ENCODE measurements at places on chromosomes 3 and 15. TPM values are rescaled to one million over a fixed set of nuclear protein-coding genes. Genes with fewer than 3 reads are reported as not detected.
A peak's percentile ranks its signal among the peaks of the same experiment; 100 is the strongest.

DNA sequence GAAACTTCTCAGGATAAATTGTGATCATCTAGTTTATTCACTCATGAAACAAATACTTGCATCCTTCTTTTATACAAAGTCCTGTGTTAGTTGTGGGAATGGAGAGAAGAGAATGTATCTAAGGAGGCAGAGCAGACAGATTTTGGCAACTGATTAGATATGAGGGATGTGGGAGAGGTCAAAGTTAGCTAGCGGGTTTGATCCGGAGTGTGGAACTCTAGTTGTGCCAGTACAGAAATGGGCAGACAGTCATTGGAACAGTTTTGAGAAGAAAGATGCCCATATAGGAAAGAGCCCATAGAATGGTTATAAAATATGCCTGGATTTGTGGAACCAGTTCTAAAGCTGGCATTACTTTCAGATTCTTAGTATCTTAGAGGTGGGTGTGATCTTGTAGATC is 141.1 kb downstream of the FNDC3B start:
- no peak for DNase-seq

DNA sequence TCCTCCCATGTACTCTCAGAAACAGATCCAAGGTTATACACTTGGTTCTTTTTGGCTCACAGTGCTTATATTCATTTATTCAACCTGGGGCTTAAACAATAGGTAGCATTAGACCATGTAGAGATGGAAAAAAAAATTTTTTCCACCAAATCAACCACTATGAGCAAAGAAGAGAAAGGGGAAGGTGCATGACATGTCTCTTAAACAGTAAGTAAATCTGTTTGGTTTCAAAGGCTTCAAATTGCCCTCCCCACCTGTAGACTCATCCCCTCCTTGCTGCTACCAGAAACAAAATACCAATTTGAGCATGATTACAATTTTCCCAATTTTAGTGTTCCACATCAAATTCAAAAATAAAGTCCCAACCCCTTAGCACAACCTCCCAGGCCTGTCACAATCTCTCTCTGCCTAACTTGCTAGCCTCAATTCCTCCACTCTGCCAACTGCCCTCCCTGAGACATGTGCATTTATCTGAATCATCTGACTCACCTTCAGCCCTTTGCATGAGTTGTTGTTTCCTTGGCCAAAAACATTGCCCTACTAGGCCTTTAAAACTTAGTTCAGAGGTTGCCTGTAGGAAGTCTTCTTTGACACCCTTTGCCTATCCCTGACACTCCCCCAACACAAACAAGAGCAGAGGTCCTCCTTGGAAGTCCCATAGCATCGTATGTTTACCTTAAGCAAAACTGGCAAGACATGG is 30.3 kb upstream of the TSC22D2 start:
- no peak for DNase-seq

GRCh38 chr15:31387092-31387478 is 60.5 kb downstream of the KLF13 start:
- no peak for DNase-seq

- DNase-seq, result no peak
Measured at GRCh38 chr15:63246691-63247469, 30.5 kb upstream of the APH1B start.

GRCh38 chr3:148911173-148911572 is 46.1 kb downstream of the CPA3 start:
- no peak for DNase-seq

GRCh38 chr3:193680220-193680619 is 87.2 kb downstream of the OPA1 start:
- no peak for DNase-seq

DNA sequence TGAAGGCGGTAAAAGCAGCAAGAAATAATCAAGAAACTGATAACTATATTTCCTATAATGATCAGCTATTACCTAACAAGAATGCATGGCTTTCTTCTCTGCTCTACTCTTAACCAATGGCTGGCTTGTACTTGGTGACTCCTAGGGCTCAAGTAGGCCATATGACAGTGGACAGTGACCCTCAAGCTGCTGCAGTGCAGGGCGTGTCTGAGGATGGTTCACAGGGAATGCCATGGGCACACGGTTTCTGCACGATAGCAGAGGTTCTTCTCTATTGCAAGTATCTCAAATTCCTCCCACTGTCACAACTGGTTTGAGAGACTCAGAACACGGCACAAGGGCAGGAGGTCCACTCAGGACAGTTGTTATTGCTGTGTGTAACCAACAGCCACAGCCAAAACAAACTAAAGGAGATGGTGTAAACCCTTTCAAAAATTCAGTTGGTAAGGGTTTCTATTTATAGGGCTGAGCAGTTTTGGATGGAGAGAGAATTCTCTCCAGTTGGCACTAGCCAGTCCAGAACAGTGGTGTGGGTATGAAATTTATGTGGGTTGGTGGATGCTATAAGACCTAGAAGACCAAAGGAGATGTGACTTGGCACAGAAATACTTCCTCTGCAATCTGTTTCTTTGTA is 103.2 kb upstream of the ST8SIA2 start:
- DNase-seq, result no peak

DNA sequence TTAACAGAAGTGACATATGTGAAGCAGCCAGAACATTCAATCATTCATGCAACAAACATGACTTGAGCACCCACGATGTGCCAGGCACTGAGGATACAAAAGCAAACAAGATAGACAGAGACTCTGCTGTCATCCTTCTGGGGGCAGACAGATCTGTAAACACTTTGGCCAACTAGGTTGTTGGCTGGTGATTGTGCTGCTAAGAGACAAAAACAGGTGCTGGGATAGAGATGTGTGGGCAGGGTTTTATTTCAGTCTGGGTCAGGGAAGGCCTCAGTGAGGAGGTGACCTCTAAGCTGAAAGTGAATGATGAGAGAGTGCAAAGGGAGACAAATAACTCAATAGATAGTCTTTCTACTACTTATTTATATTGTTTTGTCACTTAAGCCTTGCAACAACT is 147.0 kb upstream of the VEPH1 start:
- no peak for DNase-seq

DNA sequence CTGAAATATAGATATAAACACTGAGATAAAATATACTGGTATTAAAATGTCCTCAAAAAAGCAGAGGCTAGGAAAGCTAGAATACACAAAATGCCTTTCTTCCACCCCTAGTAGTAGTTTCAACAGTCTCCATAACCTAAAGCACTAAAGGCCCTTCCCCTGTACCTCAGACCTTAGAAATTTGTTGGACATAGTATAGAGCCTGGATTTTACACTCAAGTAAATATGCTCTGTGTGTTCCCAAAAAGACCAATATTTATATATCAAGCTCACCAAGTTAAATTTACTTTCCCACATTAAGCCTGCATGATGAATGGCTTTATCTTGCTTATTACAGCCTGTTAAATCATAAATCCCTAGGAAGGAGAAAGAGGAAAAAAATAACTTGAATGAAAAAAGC is 378.7 kb upstream of the AZI2 start:
- DNase-seq, result no peak

GRCh38 chr15:67543348-67543718 is 830 bp downstream of the MAP2K5 start:
- no peak for DNase-seq

DNA sequence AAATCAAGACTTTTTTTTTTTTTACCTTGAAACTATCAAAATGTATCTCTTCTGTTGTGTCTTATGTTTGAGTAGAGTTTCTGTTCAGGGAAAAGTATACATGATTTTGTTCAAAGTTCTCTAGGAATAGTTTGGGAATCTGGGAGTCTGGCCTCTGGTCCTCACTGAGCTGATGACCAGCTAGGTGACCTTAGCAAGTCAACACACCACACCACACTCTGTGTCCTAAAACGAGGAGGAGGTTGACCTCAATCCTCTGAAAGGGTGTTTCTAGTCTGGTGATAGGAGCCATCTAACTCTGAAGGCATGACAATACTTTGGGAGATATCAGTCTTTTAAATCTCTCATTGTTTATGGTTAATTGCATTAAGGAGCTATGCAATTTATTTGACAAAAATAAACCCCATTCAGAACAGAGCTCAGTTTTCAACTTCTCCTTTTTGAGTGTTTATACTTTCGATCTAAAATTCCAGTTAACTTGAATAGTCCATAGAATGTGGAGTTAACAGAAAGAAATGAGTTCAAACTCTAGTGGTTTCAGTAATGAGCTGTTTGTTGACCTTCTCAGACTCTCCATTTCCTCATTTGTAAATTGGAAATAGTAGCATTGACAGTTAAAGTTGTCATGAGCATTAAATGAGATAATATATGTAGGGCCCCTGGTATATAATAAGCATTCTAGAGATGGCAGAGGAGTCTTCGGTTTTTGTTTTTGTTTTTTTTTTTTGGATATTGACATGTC is 112.2 kb upstream of the LRRN1 start:
- no peak for DNase-seq

- peak; percentile 9 for DNase-seq
Measured at GRCh38 chr3:182682263-182683241, 110.8 kb upstream of the ATP11B start.

GRCh38 chr3:138051947-138052802 is 42.2 kb downstream of the CLDN18 start:
- no peak for DNase-seq

GRCh38 chr3:185561374-185561943 is 9.1 kb upstream of the LIPH start:
- no peak for DNase-seq

DNA sequence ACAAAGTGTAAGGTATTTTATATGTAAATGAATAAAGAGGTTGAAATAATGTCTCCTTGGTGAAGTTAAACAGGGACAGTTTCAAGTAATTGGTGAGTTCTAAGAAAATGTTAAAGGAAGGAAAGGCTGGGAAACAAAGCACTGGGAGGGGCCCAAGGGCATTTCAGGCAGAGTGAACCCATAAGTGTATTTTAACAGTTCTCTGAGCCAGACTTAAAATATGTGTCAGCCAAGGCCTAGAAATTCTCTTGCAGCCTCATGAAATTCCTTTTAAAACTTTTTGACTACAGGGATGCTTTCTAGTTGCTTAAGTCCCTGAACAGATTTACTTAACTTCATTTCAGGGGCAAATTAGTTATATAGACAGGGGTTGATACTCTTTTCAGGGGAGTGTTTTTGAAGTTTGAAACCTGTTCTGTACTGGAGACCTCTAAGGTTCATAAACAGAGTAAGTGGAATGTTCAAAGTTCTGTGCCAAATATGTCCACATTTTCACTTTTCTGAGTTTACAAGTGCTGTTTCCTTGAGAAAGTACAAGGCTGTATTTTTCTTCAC is 77.6 kb downstream of the GALK2 start:
- no peak for DNase-seq

GRCh38 chr3:22236490-22237270 is 485.7 kb upstream of the ZNF385D start:
- DNase-seq, result no peak

DNA sequence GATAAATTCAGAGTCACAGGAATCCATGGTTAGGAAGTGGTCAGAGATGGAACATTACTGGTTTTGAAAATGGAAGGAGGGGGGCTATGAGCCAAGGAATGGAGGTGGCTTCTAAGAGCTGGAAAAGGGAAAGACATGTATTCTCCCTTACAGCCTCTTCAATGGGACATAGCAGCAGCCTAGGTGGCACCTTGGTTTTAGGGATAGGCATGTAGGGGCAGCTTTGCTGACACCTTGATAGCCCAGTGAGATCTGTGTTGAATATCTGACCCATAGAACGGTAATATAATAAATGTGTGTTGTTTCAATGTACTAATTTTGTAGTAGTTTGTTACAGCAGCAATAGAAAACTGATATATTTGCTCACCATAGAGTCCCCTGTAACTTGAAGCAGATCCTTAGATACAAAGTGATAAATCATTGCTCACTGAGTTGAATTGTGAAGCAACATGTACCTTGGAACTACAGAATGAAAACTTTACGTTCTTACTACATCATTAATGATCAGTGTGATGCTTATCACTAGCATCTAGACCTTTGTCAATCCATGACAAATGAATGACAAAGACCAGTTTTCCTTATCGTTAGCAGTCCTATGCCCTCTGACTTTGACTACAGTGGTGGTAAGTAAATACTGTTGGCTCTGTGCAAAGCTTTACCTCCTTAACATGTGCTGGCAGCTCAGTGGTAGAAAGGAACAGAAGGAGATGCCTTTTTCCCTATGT is 53.8 kb downstream of the TMEM45A start:
- no peak for DNase-seq

- no peak for DNase-seq
Measured at GRCh38 chr3:62557983-62558382, 184.6 kb upstream of the FEZF2 start.

DNA sequence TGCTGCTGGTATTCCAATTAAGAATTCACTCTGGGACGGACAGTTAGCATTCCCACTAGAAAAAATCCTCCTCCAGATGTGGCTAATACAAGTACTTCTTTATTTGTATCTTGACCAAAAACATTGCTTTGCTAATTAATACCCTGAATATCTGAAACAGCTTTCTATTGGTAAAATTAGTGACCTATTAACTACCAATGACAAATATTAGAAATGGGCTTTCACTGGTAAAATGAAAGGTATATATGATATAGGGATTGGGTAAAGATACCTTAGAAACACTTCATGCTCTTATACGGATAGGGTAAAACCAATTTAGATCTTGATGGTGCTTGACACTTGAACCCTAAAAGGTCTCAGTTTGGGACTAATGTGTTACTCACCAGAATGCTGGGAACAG is 52.3 kb downstream of the CRTAP start:
- no peak for DNase-seq

GRCh38 chr3:14235003-14235911 is 56.6 kb downstream of the LSM3 start:
- DNase-seq, result no peak

DNA sequence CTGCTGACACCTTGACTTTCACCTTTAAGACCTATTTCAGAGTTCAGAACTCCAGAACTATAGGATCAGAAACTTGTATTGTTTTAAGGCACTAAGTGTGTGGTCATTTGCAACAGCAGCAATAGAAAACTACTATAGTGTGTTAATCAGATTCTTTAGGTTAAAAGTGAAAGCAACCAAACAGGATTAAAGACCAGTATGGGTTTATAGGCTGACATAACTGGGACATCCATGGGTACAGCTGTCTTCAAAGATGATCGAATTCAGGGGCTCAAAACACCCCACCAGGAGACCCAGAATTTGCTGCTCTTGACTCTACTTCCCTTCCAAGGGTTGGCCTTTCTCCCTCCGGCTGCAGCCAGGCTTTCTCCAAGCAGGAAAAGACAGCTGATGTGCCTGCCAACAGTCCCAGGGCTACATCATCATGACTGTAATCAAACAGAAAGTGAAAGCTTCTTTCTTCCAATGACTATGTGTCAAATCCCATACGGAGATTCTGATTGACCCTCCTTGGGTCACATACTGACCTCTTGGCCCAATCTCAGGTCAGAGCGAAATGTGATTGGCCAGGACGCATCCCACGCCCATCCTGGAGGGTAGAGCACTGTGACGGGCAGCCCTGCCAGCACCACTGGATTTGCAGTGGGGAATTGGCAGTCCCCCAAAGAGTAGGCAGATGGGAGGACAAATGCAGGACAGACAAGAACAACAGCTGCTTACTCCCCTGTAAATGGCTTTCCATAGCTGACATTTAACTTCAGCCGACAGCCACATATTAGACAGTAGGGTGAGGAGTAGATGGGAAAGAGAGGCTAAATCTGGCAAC is 51.4 kb upstream of the RNF7 start:
- peak; percentile 43 for DNase-seq

The AGTR1 gene
- 39.6 TPM for total RNA-seq

The GNAT1 gene
- total RNA-seq, result 0.20 TPM

The MYLK gene
- 57.6 TPM for total RNA-seq

The CRYGS gene
- 0.99 TPM for total RNA-seq

The SPESP1 gene
- total RNA-seq, result 0.99 TPM

The NANOGP8 gene
- total RNA-seq, result 0.89 TPM

The SPATA12 gene
- total RNA-seq, result 0.10 TPM
